ENCODE measurements at places on chromosomes 6 and 20. TPM values are rescaled to one million over a fixed set of nuclear protein-coding genes. Genes with fewer than 3 reads are reported as not detected.

ANKRD66 gene
- not detected for polyA plus RNA-seq

HRH3 gene
- not detected for polyA plus RNA-seq

ADTRP gene
- polyA plus RNA-seq = 64.9 TPM

DNA sequence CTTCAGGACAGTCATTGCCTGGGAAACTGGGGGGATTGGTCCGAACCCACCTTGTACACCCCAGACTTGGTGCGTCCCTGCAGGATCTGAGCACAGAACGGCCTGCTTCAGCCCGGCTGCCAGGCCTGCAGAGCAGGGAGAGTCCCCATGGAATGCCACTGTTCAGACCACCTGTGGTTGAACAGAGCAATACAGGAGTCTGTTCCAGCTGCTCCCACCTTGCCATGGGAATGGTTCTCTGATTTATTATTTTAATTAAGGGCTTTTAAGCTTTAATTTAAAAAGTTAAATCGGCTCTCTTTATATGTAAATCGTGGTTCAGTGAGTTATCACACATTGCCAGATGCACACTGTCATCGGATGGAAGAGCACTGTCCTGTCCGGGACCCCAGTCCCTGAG lies 310.4 kb downstream of the CDH4 start:
- no peak for DNase-seq

GRM1 gene
- not detected for polyA plus RNA-seq

DNA sequence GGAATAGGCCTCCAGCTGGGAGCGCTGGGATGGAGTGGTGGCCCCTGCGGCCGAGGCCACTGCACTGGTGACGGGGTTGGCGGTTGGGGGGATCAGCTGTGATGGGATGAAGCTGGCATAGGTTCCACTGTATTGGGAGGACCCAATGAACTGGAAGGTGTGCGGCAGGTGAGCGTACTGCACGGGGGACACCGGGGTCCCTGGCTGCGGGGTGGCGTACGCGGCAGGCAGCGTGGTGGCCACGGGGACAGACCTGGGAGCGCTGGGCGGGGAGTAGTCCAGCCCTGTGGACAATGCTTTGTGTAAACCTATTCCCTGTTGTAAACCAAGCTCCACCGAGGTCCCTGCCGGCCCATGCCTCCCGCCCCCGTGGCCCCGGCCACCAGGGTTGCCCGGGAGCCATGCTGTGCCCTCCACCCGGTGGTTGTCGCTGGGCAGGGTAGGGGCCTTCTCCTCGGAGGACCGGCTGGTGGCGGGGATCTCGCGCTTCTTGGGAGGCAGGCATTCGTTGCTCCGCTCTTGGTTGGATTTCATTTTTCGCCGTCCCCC lies 89.5 kb downstream of the GMPR start:
- DNase-seq = no peak

DNA sequence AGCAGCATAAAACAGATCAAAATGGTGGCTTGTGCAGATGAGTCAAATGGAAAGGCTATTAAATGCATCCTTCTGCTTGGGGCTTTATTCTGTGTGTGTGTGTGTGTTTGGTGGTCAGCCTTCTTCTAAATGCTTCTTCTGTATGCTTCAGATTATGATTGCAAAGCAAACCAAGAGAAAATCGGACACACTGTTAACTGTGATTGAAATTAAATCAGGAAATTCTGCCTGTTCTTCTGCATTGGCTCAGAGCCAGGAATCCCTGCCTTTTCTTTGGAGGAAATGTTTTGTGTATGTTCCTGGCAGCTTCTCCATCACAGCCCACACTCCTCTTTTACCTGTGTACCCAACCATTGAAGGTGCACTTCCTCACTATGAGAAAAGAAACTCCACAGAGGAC lies 22.3 kb upstream of the PDE10A start:
- DNase-seq = no peak

CCM2L gene
- polyA plus RNA-seq = 1.1 TPM

DNA sequence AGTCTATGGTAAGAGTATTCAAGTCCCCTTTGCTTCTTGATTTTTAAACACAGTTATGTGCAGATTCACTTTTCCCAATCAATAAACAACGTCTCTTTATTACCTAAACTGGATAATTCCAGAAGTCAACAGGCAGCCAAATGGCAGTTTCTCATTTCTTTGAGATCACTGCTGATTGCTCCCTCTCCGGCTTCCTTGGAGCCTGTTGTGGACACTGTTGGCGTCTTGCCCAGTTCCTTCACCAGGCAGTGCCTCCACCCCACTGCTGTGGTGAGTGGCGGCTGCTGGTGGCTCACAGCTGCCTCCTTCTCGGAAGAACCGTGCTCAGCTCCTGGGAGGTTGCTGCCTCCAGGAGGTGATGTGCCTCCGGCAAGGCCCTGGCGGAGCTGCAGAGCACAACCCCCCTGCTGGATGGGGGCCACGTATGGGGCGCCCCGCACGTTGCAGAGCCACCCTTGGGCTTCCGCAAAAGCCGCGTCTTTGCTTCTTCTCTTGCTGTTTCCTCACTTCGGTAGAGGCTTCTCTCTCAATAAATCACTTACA lies 105.1 kb upstream of the CNKSR3 start:
- peak; percentile 93 for DNase-seq

- DNase-seq = peak; percentile 53
These were observed 107.5 kb upstream of the PRSS16 start for GRCh38 chr6:27139756-27140579.

DNA sequence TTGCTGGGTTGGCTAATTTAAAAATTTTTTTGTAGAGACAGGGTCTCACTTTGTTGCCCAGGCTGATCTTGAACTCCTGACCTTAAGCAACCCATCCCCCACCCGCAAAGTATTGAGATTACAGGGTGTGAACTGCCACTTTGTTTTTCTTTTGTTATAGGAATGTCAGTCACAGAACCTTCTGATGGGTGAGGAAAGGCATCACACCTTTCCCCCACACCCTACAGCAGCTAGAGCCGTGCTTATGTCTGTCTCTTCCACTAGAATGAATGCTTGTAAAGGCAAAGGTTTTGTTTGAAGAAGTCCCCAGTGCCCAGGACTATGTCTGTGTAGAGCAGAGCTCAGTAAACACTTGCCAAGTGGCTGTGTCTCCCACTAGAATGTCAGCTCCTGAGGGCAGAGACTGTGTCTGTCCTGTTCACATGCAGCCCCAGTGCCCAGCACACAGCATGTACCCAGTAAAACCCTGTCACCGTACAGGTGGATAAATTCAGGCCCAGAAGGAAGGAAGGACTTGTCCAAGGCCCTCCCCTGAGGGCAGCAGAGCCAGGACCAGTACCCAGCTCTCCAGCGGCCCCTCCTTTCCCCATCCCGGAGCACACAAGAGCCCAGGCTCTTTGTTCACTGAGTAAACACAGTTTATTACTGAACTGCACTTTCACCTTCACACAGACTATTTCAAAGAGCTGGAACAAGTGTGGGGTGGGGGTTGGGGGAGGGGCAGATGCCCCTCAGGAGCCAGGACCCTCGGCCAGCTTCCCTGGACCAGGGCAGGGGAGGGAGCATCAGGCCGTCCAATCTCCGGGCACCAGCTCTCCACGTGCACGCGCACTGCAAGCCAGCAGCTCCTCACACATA lies 26.4 kb downstream of the COX4I2 start:
- DNase-seq = peak; percentile 75

SNX3 gene
- polyA plus RNA-seq = 140 TPM

IL20RA gene
- 3.0 TPM for polyA plus RNA-seq

TBX18 gene
- not detected for polyA plus RNA-seq

CASS4 gene
- 1.5 TPM for polyA plus RNA-seq

DNA sequence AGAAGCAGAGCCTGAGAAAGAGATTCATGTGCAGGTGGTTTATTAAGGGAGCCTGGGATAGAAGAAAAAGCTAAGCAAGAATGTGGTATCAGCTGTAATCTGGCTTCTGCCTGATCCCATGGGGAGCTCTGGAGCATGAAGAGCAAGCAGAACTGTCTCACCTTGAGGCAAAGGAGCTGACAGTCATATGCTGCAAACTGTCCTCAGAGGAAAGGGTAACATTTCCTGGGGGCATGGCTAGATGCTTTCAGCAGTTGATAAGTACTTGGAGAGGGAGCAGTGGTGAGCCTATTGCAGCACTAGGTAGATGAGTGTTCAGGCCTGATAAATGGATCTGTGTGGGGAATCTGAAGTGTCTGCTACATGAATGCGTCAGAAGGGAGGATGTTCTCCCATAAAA lies 621.5 kb upstream of the BTBD3 start:
- DNase-seq = no peak

IMPG1 gene
- polyA plus RNA-seq = not detected

COL21A1 gene
- polyA plus RNA-seq = not detected

MAP7 gene
- 18.3 TPM for polyA plus RNA-seq

DNA sequence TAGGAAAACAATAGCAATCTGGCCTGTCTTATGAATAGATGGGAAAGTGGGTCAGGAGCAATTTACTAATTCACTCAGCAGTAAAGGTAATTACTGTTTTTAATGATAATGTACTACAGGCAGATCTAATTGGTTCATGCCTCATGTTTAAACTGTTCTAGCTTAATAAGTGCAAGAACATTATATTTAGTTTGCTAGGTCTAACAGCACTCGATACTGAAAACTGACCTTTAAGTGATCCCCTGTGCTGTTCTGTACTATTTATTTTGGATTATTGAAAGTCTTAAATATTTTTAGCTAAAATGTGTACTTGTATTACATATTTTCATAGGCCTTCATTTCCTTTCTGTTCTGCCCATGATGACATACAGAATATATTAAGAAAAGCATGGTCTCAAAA lies 998.0 kb upstream of the GJE1 start:
- DNase-seq = no peak

LPIN3 gene
- 47.7 TPM for polyA plus RNA-seq

DNA sequence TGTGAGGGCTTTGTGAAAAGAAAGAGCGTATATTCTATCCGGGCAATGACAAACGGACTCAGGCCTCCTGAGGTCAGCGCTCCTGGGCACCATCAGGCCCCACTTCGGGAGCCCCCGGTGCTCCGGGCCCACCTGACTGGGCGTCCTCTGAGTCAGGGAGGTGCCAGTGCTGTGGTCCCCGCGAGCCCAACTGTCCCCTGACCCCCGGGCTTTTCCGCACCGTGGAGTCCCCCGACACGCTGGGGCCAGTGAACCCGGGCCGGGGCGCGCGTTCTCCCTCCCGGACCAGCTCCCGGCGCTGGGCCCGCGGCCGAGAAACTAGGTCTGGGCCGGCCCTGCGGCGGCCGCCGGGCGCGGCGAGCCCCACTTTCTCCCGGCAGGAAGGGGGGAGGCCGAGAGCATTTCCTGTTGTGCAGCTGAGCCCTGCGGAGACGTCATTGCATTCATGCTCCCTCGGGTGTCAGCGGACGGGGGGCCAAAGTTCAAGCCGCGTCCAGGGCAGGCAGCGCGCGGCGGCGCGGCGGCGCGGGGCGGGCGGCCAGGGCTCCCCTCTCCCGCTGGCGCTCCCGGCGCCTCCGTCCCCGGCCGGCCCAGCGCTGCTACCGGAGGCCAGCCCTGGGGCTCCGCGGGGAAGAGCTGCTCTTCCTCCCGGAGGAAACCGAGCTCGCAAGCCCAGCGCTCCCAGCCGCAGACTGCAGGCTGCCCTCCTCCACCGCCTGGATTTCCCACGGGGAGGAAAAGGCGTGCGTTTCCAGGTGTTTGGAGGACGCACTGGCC lies 18.3 kb downstream of the HIVEP2 start:
- peak; percentile 91 for DNase-seq

DNA sequence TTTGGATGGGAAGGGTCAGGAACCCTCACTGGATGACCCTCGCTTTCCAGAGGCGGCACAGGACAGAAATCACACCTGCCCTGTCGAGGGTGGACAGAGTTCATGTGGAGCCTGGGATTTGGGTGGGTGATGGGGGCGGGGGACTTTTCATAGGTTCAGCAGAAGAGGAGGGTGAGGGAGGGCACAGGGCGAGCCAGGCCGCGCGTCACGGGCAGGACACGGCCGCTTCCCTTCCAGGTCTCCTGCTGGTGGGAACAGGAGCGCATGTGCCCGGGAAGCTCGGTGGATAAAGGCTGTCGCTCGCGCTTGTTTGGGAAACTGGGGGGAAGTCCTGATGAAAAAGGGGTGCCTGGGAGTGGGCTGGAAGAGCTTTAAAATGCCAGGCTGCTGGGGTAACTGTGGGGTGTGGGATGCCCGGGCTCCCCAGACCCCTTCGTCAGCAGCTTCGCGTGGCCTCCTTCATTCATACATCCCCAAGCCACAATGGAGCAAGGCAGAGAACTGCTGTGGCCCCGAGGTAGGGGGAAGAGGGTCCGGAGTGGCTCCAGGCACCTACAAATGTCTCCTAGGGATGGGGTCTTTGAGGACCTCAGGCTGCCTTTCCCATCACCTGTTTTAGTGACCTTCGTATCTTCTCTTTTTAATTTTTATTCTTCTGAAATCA lies 102.2 kb downstream of the DACT2 start:
- DNase-seq = no peak

DNA sequence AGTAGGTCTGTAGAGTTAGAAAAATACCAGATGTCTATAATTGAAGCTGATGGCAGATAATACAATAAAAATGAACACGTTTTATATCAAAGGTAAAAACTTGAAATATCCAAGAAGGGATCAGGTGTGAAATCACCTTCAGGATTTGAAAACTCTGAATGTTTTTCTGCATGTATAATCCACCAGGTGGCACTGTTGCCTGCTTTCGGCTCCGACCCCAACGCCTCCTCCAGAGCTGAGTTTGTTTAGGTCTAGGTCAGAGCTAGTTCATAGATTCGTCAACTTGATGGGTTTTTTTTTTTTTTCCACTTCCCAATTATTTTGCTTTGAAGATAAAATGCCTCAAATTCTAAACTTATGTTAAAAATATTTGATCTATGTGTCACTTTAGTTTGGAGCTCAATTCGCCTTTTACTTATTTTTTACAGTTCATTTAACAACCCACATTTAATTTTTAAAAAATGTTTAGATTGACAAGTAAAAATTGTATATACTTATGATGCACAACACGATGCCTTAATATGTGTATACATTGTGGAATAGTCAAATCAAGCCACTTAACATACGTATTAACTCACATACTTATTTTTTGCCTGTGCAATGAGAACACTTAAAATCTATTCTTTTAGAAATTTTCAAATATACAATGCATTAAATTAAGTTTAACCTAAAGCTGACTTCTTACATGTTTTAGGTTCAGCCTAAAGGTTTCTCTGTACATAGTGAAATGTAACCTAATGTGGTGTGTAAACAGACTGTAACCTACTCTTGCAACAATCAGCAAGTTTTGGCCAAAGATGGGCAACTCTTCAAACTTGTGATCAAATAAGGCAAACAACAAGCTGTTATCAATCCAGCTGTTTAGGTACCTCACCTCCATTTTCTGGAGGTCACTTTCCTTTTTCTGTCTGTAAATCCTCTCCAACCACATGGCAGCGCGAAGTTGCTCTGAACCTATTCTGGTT lies 39.4 kb upstream of the ENPP4 start:
- DNase-seq = peak; percentile 77

DNA sequence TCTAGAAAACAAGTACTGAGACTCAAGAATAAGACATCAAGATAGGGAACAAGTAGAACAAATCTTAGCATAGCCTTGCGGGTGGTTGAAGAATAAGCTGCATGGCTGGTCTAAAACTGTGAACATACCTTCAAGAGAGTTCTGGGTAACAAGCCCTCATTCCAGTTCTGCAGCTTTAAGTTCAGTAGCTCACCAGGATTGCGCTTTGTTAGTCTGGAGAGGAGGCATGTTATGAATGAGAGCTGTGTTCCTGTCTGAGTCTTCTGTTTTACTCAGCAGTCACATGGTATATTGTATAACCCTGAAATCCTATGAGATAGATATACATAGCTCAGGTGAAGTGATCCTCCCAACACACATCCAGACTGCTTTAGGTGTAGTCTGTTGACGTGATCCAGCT lies 406.6 kb upstream of the IRAK1BP1 start:
- no peak for DNase-seq

EYS gene
- polyA plus RNA-seq = not detected

- no peak for DNase-seq
These were observed 30.4 kb downstream of the IGF2R start for GRCh38 chr6:159999240-159999671.

Measured in small intestine (tissue), 16 donors.